ENCODE measurements at places on chromosomes 11 and 22.

- no peak for DNase-seq
Observed at GRCh38 chr11:26753723-26754504, 32.1 kb upstream of the SLC5A12 start.

- DNase-seq = no peak
Observed at GRCh38 chr11:122367809-122368231, 251.8 kb upstream of the BLID start.

GRCh38 chr22:17096071-17096470, 11.3 kb downstream of the IL17RA start:
- DNase-seq = no peak

- DNase-seq = no peak
Observed at GRCh38 chr11:14499178-14499559, 442 bp downstream of the COPB1 start.

DNA sequence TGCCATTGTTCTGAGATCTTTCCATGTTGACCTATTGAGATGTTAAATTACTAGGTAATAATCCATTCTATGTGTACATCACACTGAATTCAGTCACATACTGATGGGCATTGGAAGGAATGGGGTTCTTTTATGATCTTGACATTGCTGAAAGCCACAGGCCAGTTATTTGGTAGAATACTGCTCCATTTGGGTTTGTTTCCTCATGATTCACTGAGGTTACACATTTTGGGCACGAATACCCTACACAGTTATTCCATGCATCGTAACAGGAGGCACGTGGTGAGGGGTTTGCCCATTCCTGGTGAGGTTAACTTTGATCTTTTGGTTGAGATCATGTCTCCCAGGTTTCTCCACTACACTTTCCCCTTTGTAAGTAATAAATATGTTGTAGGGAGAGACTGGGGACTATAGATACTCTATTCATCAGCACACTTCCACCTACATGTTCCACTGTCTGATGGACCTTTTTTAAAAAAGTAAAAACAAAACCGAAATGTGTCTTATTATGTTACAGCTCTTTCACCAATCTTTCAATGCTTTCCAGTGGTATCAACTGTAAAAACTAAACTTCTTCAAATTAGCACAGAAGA, 12.0 kb upstream of the FOLR1 start:
- no peak for DNase-seq

DNA sequence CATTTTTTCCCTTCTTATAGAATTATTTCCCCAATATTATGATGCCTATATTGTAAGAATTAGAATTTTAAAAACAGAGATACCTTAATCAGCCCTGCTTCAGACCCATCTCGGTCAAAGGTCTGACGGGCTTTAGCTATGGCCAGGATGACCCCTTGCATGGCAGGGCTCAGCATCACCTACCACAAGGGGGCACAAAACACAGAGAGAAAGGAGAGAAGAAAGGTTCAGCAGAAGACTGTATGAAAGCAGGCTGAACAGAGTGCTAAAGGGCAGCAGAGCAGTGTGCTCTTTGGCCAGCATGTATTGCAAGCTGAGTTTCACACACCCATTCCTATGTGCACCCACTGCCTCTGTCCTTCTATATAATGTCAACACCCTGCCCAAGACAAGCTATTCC, 26.8 kb downstream of the CLDN25 start:
- no peak for DNase-seq
